Prostate gland (tissue), 2 donors: ENCODE measurements at places on chromosomes 16 and 17. TPM values are rescaled to one million over a fixed set of nuclear protein-coding genes. Genes with fewer than 3 reads are reported as not detected.

DNA sequence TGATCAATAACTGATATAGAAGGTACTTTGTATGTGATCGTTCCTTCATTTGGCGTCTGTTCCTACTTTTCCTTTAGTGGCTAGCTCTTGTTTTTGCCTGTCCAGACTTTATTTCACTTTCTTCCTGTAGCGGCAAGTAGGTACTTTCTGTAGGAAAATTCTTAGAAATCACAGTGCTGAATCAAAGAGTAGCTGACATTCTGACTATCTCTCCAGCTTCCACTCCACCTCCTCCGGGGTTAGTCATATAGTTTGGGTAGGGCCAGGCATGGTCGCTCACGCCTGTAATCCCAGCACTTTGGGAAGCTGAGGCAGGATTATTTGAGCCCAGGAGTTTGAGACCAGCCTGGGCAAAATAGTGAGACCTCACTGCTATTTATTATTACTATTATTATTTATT is 29.9 kb upstream of the PAFAH1B1 start:
- no peak for DNase-seq

DNA sequence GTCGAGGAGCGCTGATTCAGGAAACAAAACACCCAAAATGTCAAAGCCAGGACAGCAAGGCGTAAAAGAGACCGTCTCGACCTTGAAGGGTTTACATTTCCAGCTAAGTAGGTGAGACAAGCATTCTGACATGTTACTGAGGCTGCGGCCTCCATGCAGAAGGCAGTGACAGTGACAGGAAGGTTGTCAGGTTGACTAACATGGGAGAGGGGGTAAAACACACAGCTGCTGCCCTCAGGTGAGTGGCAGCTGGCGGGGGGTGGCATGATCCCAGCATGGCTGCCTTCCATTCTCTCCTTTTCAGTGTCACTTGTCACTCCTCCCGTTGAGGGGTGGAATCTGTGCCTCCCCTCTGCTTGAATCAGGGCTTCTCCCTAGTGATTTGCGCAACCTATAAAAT is 31.9 kb upstream of the CRHR1 start:
- DNase-seq = no peak

KCNJ18 gene
- not detected for total RNA-seq

DNA sequence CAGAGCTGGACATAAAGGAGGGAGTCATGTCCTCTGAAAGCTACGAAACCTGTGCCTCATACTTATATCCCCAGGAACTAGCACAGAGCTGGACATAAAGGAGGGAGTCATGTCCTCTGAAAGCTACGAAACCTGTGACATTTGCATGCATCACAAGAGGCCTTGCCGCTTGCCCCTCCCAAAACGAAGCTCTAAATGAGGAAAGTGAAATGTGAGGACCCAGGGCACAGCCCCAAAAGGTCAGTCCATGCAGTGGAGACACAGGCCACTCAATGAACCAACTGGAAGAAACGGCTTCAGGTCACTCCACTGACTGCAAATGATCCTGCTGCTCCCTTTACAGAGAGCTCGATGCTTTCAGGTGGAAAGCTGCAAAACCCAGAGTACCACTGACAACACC is 38.3 kb downstream of the COG7 start:
- DNase-seq = no peak

PIRT gene
- not detected for total RNA-seq

DNA sequence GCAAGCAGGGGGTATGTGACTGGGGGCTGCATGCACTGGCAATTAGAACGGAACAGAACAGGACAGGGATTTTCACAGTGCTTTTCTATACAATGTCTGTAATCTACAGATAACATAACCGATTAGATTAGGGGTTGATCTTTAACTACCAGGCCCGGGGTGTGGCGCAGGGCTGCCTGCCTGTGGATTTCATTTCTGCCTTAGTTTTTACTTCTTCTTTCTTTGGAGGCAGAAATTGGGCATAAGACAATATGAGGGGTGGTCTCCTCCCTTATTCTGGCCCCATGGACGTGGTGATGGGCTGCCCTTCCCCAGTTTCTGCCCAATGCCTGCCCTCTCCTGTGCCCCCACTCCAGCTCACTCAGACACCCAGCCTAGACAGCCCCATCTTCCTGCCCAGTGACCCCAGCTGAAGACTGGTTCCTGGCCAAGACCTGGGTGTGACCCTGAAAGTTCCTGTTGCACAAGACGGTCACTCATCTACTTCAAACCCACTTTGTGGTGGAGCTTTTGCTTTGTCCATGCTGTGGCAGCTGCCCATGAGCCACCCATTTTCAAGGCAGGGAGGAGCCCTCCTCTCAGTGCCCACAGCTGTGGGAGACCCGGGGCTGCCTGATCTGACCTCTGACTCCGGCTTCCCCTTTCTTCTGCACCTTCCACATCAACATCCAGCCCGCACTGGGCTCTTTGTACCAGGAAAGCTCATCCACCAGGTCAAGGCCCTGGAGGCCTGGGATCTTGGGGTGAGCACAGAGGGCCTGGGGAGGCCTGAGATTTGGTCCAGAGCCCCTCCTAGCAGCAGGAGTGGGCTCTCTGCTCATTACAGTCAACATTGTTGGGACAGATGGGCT is 18.6 kb downstream of the ALOX12B start:
- DNase-seq = no peak

DNA sequence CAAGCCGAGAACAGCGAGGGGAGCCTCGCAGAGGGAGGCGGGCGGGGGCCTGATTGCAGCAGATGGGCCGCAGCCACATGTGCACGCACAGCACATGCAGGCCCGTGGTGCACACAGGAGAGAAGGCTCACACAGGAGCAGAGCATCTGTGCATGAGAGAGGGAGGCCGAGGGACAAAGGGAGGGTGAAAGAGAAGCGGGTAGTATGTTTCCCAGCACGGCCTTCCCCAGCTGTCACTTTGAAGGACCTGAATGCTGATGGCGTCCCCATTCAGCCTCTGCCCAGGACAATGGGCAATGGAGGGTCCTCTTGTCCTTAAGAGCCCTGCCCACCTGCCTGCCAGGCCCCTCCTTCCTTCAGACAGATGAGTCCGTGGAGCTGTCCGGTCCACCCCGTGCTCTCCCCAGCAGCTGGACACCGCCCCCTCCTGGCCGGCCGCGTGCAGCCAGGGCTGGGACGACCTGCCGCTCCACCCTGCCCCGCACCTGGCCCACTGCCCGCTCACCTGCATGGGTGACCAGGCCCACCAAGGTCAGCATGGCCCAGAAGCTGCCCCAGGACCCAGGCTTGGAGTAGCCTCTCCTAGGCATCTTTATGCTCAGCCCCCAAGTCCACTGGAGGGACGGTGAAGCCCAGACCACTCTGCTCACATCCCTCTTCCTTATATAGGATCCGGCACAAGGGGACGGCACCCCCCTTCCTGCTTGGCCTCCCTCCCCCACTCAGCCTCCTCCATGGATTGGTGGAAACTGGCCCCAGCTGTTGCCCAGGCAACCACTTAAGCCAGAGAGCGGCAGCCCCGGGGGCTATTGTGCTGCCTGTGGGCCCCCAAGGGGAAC is at the start of gene BTBD17:
TSS of gene BTBD17 (minus strand) at position 639 of the 839 bp plus-strand sequence. CDS start at position 590, 49 bp downstream.
- DNase-seq = peak; percentile 19

DEXI gene
- total RNA-seq = 96.9 TPM

GRCh38 chr17:28723159-28723835 is 2.7 kb downstream of the TLCD1 start:
- DNase-seq = no peak

KRT33B gene
- not detected for total RNA-seq

GRCh38 chr16:77785373-77785764 is 3.0 kb upstream of the VAT1L start:
- DNase-seq = no peak

DNA sequence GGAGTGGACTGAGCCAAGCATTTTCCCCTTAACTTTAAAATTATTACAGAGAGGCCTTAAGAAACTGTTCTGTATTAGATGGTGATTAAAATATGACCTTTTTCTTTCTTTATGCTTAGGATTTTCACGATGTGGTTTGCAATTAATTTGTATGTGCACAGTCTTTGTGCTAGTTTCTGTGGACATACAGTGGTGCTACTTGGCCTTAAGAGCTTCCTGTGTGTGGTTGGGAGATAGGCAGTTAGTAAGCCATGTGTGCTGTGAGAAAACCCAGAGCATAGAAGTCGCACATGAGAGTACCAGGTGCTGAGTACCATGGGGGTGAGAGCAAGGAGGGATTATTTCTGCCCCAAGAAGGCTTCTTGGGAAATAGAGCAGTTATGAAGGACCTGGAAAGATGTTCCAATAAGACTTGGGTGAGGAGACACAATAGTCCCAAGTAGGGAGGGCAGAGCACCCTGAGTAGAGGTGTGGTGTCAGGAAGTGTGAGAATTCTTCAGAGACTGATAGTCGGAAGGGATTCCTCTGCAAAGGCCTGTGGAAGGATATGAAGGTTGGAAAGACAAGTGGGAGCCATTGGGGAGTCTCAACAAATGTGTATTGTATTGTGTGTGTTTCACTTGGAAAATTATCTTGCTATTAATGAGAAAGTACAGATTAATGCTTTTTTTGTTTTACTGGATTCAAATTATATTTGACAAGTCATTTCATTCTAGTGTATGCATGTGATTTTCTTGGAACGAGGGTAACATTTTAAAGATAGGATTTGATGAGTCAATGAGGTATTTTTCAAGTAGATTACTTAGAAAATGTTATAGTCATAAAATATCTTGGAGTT is 239.9 kb downstream of the PRKCA start:
- no peak for DNase-seq

WNT3 gene
- total RNA-seq = 7.7 TPM

DNA sequence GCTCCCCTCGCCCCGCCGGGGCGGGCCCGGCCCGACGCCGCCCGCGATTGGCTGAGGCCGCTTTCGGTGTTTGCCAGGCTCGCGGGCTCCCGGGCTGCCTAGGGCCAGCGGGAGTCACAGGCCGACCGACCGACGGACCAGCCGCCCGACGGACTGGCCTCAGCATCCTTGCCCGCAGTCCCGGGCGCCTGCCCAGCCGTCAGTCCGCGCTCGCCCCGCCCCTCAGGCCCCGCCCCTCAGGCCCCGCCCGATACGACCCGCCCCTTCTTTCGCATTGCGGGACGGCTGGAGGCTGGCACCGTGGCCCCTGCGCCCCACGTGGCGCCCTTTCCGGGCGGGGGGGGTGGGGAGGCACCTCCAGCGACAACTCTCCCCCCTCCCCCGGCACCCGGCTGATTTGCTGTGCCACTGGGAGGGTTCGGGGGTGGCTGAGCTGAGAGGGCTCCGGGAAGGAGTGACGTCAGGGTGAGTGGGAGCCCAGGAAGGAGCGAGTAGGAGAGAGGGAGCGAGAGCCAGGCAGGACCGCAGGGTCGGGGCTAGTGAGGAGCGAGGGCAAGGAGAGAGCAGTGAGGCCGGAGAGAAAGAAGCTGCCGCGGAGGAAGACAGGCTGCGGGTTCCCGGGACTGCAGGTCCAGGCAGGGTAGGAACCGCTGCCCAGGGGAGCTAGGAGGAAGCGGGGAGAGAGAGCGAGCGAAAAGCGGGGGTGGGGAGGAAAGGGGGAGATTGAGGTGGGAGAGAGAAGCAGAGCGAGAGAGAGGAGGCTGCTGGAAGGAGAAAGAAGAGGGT is at the start of gene ASPHD1:
TSS of gene ASPHD1 (plus strand) at position 387 of the 786 bp plus-strand sequence. CDS start 484 bp downstream, outside the sequence.
- peak; percentile 42 for DNase-seq

PRSS36 gene
- 4.3 TPM for total RNA-seq

EZH1 gene
- total RNA-seq = 28.5 TPM

RAB11FIP4 gene
- total RNA-seq = 30.8 TPM

DNA sequence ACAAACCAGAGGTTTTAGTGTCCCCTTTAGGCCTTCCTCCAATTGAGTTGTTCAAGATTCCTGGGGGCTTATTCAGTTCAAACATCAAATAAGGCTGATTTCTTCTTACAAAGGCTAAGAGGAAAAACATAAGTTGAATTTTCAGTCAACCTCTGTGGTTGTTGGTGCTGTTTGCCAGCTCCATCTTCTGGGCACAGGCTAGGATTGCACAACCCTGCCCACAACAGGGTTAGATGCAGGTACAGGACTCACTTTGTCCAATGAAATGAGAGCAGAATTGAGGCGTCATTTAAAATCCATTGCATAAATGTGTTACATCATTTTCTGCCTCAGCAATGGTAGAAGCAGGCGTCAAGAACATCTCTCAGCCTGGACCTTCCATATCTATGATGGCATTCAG is 173.3 kb downstream of the PMP22 start:
- DNase-seq = no peak

CCL1 gene
- not detected for total RNA-seq

DNA sequence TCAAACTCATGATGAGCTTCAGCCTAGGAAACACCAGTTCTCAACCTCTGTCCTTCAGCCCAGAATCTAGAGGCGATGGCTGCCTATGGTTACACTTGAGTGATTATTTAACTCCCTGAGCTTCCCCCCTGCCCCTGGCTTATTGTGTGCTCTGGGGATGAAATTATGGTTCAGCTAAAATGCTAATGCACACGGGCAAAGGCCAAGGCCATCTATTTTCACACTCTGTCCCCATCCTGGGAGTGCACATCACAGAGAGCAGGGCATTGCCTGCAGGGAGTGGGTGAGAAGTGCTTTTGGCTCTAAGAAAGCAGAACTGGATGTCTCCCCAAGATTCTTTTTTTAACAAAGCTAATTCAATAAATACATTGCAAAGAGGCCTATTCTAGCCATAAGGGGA is 21.6 kb upstream of the CACNG5 start:
- no peak for DNase-seq

GRCh38 chr17:58680038-58680369 is 11.8 kb downstream of the TEX14 start:
- DNase-seq = no peak

DNA sequence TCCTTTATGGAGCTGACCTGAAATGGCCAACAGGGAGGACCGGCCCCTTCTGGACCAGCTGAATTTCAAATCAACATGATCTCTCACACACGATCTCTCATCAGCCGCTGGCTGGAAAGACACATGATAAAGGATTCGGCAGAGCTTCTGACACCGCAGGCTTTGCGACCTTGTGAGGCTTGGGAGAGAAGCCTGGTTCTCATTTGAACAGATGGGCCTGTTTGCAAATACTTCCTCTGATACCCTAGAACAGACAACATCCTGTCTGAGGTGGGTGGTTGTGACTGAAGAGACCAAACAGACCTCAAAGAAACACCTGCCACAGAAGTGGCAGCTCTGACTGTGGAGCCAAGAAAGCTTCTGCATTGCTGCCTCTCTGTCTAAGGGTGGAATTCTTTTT is 77.9 kb upstream of the SDK2 start:
- no peak for DNase-seq

GJC1 gene
- total RNA-seq = 18.3 TPM

DNA sequence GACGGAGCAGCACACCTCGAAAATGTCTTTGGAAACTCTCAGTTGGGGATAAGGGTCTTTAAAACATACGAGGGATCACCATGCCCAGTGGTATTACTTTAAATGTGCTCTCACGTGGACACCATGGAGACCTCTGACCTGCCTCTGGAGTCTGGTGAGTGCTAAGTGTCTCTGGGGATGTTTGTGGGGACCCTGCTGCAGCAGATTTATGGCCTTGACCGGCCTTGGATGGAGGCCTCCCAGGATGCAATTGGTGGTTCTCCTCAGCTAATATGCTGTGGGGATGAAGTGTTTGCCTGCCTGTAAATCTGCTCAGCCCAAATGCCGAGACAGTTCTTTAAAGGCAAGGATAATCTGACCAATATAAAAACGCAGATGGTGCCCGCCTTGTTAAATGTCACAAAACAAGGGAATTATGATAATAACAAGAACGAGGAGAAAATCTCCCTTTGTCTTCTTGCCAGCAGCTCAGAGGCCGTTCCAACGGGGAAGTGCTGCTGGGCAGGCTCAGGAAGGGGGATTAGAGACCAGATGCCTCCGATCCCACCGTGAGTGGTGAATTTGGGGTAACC is 154.4 kb downstream of the ABCC12 start:
- no peak for DNase-seq
